ENCODE measurements at places on chromosomes 4 and X.

DNA sequence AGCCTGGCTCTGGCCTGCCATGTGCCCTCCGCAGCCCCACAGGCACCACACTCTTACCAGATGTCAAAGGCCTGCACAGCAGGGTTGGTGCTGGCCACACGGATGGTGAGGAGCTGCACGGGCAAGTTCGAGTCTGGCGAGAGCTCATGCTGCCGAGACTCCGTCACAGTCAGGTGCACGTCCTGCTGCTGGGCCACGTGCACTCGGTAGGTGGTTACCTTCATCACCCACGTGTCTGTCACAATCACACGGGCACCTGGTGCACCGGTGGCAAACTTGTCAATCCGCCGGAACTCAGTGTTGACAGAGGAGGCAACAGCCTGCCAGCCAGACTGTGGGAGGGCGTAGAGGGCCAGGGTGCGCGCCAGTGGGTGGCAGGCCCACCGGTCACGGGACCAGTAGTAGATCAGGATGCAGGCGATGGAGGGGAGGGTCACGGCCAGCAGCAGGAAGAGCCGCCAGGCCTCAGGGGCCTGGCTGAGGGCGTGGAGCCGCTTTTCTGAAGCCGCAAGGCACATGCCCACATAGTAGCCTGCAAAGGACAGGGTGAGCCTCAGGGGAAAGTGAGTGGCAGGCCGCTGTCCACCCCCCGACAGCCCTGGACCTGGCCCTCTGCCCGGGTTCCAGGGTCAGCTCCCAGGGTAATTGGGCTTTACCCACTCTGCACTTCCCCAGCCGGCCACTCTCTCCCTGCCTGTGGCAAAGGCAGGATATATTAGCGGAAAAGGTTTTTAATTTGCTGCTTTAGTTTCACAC, 2.9 kb downstream of the TMEM129 start:
- no peak for DNase-seq

GRCh38 chr4:55378617-55379467, 16.9 kb upstream of the TMEM165 start:
- DNase-seq: no peak

DNA sequence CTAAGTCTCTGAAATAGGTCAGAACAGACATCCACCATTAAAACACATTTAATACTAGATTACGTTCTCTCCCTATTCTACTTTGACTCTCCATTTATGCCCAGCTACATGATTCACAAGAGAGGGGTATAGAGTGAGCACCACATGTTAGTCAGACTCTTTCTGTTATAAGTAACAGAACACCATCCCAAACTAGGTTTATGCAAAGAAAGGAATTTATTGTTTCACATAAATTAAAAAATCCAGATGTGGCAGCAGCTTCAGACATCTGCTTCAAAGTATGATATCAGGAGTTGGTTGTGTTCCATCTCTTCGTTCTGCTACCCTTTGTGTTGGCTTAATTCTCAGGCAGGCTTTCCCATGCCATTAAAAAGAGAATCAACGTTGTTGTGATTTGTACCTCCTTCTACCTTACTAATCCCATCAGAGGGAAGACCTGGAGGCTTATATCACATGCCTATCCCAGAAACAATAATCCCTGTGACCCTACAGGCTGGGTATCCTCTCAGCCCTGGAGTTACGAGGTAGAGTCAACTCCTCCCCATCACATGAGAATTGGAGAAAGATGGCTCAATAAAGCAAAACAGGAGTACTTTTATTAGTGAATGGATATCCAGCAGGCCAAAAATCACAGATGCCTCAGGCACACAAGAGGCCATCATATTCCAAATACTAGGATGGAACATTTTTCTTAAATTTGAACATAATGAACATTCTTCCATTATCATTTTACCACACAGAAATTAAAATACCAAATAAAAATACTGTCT, 163.2 kb downstream of the SLC7A11 start:
- no peak for DNase-seq

DNA sequence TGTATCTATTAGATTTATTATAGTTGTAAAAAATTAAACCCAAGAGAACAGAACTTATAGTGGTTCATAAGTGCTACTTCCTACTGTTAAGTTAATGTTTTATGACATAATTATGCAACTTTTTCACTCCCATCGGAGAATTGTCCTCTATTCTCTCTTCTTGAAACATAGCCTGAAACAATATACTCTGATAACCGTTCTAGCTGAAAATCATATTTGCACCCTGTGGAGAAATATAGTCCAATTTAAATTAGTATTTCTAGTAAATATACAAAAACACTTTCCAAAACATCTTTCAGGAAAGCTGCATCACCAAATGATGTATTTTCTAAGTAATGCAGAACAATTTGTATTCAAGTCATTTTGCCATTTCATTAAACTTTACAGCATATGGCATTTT, 586.4 kb downstream of the PRR32 start:
- no peak for DNase-seq

GRCh38 chr4:141132709-141133145, 542 bp downstream of the RNF150 start:
- no peak for DNase-seq

- no peak for DNase-seq
These were observed 10.4 kb downstream of the SLC9B1 start for GRCh38 chr4:103008875-103009729.

DNA sequence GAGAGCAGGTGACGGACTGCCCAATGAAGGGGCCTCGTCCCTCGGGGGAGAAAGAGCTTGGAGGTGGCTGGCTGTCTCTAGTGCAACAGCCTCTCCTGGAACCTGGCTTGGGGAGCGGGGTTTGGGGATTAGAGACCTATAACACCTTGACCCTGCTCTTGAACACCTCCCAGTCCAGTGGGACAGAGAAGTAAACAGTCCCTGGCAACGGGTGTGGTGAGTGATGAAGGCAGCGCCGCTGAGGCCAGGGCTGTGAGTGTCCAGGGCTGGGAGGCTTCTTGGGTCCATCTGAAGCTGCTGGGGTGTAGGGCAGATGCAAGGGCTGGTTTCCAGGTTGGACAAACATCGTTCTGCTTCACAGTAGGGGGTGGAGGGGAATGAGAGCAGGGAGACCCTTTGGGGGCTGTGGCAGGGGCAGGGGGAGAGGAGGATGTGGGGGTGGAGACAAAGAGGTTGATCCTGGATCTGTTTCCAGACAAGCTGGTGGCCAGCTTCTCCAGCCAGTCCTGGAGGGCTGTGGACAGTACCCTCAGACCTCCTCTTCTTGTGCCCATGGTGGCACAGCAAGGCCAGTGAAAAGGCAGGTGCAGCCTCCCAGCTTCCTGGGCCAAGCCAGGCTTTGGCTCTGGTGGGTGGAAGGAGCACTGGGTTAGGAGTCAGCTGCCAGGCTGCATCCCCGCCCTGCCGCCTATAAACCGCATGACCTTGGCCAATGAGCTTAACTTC, 3.8 kb downstream of the NSG1 start:
- DNase-seq: no peak

DNA sequence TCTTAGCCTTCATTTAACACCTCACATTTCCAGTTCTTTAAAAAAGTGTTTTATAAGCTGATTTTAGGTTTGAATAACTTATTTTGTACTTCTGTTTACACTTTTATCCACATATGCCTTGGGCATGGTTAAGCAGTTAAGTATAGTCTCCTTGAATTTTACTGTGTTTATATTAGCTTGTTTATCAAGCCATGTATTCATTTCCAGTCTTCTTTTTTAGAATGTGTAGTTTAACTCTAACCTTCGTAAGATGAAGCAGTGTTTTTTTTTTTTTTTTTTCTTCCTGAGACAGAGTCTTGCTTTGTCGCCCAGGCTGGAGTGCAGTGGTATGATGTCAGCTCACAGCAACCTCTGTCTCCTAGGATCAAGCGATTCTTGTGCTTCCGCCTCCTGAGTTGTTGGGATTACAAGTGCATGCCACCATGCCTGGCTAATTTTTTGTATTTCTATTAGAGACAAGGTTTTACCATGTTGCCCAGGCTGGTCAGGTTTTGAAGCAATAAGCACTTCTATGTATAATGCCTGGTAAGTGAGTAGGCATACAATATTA, 42.5 kb downstream of the BMP2K start:
- no peak for DNase-seq

DNA sequence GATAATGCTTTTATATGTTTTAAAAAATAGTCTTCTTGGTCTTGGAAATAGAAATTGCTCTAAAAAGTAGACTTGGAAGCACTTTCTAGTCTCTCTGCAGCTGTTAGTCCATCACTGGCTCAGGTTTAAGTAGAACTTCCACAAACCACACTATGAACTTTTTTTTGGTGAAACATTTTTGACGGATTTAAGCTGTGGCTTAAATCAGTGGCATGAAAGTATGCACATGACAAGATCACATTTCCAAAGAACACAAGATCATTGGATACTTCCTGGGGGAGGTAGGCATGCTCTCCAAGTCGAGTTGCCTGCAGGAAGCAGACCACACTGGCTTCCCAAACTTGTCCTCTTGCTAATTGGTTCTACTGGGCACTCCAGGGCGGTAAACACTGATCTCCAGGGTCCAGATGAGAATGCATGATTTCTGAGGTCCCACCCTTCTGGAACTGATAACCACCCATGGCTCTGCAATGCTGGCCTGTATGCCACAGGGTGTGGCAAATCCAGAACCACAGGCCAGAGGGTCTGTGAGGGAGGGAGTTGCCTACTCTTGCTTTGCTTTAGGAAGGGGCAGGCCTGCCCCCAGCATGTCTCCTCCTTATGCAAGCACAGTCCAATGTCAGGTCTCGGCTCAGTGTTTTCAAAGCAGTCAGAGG, 331.9 kb upstream of the SFRP2 start:
- no peak for DNase-seq

GRCh38 chr4:94175553-94176261, 32.0 kb upstream of the SMARCAD1 start:
- no peak for DNase-seq

DNA sequence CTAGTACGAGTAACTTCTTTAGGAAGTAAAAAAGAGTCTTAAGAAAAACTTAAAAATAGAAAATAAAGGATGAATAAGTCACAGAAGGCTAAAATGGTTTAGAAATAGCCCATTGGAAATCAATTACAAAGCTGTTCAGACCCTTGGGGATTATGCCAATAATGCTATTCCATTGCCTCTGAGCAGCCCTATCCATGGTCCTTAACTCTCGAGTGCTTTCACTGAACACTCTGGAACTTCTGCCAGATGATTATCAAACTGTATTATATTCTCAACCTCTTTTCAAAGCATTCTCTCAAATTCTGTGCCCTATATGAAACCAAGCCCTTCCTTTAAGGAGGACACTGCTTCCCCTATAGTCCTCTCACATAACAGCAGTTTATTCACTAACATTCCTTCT, 17.0 kb downstream of the SLC9B1 start:
- no peak for DNase-seq

- DNase-seq: no peak
These were observed 1.6 kb downstream of the MID2 start for GRCh38 chrX:107827030-107827831.

GRCh38 chr4:45408996-45409395, 682.6 kb upstream of the GNPDA2 start:
- no peak for DNase-seq

GRCh38 chr4:15910155-15910940, 28.2 kb downstream of the FGFBP1 start:
- no peak for DNase-seq

GRCh38 chrX:49037883-49038475, 5.2 kb downstream of the TFE3 start:
- DNase-seq: no peak

DNA sequence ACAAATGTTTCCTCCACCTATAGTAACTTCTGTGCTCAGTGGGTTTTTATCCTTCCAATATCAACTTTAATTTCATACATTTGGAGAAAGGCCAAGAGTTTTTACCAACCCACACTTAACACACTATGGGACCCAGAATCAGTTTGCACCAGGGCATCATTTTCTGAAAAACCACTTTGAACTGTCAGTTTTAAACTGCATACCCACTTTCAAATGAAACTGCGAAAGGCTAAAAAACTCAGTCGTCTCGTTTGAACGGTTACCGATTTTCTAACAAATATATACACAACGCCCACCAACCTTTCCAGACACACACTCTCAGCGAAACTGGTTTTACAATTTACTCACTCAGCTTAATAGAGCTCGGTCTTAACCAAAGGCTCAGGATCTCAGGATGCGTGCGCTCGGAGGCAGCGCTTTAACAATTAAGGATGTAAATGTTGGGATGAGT, 376 bp downstream of the ABCG2 start:
- no peak for DNase-seq

GRCh38 chrX:287670-288069, 6.5 kb downstream of the PLCXD1 start:
- DNase-seq: no peak

DNA sequence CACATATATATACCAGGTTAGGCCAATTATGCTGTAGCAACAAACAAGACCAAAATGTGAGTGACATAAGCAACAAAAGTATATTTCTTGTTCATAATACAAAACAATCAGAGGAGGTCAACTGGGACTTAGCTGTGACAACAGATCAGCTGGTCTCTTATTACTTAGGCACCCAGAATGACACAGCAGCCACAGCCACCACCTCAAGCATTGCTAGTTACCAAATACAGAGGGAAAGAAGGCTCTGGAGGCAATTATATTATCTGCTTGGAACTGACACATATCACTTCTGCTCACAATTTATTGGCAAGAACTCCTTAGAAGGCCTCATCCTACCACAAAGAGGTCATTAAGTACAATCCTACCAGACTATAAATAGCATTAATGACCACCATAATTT, 15.2 kb downstream of the ATOH1 start:
- no peak for DNase-seq

DNA sequence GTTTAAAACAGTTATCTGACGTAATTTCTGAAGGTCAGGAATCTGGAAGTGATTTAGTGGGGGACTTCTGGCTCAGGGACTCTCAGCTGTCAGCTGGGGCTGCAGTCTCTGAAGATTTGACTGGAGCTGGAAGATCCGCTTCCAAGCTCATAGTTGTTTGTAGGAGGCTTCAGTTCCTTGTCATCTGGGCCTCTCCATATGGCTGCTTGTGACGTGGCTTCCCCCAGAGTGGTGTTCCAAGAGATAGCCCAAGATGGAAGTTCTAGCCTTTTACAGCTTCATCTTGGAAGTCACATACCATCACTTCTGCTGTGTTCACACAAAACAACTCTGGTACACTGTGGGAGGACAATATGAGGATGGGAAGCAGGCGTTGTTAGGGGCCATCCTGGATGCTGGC, 2.1 kb downstream of the MPC1L start:
- no peak for DNase-seq

All from stimulated activated CD8-positive, alpha-beta memory T cell treated with anti-CD3 and anti-CD28 coated beads, Interleukin-4, amount 100 ng/mL, for 4 hours (primary cell).